ENCODE measurements at places on chromosomes 3 and 15.

DNA sequence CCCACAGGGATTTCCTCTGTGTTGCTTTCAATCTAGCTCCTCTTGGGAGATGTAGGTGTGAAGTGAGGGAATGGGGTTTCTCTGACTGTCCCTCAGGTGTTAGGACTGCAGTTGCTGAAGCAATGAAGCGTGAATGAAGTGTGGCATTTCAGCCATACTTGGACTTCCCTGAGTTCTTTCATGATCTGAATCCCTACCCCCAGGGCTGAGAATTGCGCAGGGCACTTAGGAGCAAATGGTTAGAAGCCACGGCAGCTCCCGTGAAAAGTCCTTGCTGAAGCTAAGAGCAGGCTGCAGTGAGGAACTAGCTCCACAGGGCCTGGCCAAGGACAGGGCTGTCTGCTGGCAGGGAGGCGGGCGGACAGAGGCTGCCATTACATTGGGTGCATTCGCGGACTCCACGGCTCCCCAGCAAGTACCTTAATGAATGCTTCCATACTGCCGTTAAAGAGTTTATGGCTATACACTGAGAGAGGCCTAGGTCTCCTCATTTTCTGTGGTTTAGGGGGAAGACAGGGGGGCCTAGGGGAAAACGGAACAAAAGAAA is 69.0 kb upstream of the RAD18 start:
- DNase-seq: no peak

DNA sequence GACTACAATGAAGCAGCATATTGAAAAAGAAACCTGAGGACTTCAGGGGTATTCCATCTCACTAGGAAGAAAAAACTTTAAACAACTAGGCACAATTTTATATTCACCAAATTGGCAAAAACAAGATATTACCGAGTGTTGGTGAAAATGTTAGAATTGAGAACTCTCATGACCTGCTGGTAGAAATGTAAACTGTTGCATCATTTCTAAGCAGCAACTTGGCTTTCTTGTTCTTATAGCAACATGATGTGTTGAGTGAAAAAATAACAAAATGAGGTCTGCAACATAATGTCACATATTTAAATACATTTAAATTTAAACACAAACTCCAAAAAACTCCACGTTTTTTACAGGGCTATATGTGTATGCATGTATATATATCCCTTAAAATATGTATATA is 59.0 kb upstream of the SPPL2A start:
- DNase-seq: no peak

DNA sequence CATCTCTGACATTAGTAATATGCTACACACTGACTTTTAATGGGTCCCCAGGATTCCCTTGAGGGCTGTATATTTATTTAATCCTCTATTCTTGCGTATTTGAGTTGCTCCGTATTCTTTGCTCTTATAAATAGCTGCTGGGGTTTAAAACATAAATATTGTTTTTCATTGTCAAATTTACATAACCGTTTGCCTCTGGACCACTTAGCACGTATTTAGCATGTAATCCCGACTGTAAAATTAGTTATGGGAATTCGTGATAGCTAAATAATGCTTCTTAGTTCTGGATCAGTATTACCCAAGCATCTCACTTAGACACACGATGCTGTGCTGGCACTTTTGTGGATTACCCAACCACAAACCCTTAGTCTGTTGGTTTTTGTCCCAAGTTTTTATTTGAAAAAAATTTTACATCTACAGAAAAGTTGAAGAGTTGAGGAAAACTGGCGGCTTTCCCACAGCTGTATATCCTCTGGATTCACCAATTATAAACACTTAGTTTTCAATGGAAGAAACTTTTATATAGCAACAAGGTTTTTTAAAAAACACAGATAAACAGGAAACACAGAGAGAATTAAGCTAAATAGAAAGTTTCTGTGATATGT is 296.8 kb upstream of the TPM1 start:
- DNase-seq: no peak

GRCh38 chr3:50297896-50298725 is 1.1 kb downstream of the HYAL3 start:
- no peak for DNase-seq

GRCh38 chr3:187518616-187519015 is 150.4 kb downstream of the RTP4 start:
- no peak for DNase-seq

DNA sequence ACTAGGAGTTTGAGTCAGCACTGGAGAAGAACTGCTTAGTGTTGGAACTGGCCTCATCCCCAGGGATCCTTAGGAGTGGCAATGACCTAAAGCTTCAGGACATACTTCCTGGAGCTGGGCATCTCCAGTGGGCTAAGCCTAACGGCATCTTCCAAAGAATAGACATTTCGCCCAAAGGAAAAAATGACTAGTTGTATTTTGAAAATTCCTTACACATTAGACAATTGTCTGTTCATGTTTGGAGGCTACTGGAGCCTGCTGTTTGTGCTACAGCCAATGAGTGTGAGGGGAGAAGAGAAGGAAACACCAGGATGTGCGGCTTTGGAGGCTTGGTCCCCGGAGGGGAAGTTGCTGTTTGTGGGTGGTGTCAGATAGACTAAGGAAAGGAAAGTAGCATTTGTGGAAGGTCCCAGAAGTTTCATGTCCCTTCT is 77.6 kb downstream of the POLR2M start:
- no peak for DNase-seq

GRCh38 chr3:188712248-188712924 is 459.4 kb upstream of the TPRG1 start:
- peak; percentile 92 for DNase-seq

DNA sequence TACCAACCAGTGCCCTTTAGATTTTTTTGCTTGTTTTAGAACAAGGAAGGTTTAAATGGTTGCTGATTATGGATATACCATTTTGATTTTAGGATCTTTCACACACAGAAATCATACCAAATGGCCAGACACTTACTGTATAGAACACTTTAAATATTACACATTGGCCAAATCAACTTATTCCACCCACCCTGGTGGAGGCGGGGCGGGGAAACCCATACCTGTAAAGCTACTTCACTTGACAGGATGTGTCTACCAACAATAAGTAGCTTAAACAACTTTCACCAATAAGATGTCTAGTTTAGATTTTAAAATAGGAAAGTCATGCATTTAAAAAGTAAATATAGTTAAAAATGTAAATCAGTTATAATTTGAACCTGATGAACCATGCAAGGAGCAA is 17.0 kb upstream of the SFMBT1 start:
- DNase-seq: no peak

DNA sequence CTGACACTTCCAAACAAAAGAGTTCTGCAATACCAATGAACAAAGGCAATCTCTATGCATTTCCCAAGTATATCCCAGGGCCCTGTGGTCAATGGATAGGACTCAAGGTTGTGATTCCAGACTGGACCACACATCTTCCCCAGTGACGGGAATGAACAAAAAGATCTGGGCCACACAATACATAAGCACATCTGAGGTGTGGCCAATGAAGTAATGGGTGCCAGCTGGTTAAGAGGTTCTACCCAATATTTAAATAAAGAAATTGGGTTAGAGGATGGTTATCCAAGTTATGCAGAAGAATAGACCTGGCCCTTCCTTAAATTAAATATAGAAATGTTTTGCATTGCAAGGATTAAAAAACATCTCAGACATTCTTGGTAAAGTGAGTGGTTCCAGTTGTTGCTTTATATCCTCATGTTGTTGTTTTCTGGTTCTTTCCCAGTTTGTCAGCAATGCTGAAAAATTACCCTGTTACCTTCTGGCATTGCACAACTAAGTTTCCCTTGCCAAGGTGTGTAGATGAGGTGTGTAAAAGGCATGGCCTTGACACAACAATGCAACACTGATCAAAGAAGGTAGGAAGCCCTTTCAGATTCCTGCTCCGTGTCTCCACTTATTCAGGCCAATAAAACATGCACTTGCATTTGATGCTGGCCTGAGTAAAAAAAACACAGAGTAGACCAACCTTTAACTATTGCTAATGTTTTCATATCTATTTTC is 86.5 kb downstream of the PRICKLE2 start:
- no peak for DNase-seq

GRCh38 chr15:92158426-92158825 is 235.3 kb upstream of the ST8SIA2 start:
- DNase-seq: peak; percentile 21

Data from astrocyte (in vitro differentiated cells and primary cell).